ENCODE measurements at places on chromosomes 1 and 21.

GRCh38 chr1:1114431-1114830 lies 1.5 kb downstream of the C1orf159 start:
- no peak for DNase-seq

- peak; percentile 90 for DNase-seq
These were observed at the start of gene VAV3 for GRCh38 chr1:107965110-107965991. Gene VAV3 (minus strand): TSS chr1:107965180. CDS start chr1:107964869, 311 bp downstream.

DNA sequence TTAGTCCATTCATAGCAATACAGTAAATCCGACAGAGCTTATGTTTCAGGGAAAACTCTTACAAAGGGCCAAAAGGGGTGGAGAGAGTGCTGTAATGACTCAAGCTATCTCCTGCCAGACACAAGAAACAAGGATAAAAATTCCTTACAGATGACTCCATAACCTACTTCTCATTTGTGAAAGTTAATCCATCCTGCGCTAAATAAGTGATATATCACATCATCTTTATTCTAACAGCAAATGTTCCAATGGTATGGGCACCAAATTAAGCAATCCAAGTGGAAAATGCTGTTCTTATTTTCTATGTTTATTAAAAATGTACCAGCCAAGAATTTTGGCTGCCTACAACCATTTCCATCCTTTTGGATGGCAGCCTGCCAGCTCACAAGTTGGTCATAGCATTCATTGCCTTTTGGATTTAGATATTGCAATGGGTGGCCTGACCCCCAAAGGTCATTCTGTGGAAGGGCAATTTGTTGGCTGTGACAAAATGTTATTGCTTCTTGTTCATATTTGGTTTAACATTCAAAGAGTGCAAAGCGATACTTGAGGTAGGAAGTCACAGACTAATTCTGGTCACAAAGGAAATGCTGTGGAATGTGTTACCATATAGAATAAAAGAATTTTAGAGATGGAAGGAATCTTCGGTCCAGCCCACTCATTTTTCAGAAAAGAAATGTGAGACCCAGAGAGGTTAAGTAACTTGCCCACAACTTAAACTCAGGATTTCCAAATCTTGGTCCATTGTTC lies 2.8 kb upstream of the ENAH start:
- no peak for DNase-seq

DNA sequence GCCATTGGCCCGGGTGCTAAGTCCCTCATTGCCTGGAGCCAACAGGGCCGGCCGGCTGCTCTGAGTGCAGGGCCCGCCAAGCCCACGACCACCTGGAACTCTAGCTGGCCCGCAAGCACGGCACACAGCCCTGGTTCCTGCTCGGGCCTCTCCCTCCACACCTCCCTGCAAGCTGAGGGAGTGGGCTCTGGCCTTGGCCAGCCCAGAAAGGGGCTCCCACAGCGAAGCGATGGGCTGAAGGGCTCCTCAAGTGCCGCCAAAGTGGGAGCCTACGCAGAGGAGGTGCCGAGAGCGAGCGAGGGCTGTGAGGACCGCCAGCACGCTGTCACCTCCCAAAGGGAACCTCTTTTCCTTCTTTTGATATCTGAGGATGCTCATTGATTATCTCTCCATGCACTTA lies 283.4 kb downstream of the PRDM2 start:
- DNase-seq: no peak

DNA sequence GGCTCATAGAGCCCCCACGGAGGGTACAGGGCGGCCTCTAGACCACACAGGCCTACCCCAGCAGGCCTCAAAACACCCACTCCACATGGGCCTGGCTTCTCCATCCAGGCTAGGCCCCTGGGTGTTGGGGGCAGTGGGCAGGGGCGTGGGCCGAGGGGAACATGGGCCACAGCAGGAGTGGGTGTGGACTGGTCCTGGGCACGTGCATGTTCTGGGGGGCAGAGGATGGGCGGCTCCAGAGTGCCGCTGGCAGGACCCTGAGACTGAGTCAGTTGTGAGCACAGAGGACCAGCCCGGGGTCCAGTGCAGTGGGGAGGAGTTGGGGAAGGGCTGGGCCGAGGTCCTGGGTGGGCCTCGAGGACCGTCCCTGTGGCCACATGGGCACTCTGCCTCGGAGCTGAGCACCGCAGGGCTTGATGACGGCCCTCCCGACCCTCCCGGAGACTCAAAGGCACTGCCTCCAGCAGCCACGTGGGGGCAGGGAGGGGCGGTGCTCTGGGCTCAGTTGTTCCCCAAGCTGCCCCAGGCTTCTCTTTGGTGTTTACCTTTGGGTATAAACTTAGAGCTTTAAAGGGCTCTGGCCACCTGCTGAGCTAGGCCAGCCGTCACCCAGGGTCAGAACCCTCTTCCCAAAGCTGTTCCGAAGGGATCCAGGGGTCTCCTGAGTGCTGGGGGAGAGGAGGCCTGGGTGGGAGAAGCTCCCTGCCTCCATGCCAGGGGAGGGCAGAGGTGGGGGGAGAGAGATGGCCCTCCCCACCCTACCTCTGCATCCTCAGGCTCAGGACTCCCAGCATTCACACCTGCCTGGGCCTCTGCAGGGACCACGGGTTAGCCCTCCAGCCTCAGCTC lies 79.9 kb downstream of the MORN1 start:
- no peak for DNase-seq

DNA sequence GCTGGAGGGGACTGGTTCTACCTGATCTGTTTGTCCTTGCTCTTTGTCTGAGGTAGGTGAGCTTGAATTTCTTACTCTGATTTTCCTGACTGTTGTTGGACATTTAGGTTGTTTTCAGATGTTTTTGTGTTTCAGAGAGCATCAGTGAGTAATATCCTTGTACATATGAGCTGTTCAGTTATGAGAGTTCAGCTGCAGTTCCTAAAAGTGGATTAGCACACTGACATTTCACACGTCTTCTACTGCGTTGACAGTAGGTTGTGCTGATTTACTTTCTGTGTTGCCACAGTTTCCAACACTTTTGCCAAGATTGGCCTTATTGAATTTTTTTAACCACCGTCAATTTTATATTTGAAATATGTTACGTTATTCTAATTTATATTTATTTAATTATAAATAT lies 27.7 kb downstream of the CXADR start:
- DNase-seq: no peak

GRCh38 chr1:91572044-91572443 lies 71.4 kb downstream of the CDC7 start:
- no peak for DNase-seq

DNA sequence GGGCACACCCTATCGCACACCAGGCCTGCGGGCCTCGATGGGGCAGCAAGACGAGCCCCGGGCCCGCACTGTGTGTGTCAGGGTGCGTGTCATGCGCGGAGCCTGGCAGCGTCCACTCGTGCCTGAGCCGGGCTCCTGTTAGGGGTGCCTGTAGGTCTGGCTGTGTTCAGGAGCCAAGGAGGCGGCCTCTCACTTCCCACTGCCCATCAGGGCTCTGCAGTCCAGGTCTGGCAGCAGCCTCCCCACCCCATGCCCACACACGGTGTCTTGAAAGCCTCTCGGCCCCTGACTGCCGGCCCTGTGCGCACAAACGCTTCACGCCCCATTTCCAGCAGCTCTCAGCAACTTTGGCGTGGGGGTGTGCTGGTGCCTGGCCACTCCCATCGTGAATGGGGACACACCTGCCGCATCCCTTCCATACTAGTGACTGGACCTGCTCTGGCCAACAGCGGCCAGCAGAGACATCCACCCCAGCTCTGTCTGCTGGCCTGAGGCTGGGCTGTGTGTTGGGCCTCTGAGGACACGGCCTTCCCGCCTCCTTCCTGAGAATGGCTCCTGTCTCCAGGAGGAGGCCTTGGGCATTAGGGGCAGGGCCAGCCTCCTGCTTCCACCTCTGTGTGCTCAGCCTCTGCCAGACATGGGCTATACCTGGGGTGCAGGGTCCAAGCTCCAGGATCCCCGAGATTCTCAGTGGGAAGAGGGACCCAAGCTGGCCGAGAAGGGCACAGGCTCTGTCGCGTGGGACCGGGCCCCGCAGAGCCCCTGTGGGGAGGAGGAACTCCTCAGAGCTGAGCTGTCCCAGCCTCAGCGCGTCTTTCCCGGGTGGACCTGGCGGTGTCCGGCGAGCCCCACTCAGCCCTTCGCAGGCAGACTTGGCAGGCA lies 41.8 kb upstream of the ACTRT2 start:
- DNase-seq: peak; percentile 11

DNA sequence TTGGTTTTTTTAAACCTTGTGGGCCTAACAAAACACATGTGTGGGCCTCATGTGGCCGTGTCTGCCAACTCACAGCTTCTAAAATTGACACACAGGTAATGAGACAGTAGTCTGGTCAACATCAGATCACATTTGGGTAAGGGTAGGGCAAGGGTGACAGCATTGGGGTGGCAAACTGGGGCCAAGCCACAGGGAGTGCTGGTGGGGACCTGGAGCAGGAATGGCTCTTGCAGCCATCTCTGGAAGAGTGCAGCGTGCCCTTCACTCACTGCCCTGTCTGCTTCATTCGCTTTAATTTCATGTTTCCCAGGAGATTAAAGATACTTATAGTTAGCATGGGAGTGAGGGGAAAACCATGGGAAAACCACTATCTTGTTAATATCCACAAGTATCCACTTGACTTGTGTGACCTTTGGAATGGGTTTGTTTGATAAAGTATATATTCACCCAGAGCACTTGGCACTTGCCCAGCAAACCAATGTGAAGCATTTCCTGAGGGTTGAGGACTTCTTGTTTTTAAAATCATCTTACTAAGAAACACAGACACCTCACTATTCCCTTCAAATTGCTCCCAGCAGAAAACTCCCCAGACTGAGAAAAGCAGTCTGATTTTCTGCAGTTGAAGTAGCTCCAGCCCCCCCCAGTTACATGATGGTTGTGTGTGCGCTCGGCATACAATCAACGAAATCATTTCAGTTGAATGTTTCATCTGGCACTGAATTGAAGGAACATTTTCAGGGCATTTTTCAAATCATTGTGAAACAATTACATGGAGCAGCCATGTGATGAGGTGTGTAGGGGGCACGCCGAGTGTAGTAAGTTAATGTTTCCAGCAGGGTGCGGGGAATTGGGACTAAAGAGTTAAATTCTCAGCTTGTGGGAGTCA lies 175.7 kb downstream of the VPS13D start:
- no peak for DNase-seq

DNA sequence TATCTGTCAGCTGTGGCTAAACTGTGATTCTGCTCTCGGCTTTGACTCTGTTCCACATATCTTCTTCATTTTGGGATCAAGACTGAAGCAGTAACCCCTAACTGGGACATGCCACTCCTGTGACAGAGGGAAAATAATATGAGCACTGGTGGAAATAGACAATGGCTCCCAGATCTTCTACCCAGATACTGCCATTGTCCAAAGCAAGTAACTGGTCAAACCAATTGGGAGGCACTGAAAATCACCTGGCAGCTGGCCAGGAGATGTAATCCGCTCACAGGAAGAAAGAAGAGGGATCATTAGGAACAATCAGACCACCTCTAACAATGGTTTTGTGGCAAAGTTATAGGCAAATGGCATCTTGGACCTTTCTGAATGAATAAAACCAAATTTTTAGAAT lies 10.7 kb downstream of the SNX7 start:
- DNase-seq: peak; percentile 59

DNA sequence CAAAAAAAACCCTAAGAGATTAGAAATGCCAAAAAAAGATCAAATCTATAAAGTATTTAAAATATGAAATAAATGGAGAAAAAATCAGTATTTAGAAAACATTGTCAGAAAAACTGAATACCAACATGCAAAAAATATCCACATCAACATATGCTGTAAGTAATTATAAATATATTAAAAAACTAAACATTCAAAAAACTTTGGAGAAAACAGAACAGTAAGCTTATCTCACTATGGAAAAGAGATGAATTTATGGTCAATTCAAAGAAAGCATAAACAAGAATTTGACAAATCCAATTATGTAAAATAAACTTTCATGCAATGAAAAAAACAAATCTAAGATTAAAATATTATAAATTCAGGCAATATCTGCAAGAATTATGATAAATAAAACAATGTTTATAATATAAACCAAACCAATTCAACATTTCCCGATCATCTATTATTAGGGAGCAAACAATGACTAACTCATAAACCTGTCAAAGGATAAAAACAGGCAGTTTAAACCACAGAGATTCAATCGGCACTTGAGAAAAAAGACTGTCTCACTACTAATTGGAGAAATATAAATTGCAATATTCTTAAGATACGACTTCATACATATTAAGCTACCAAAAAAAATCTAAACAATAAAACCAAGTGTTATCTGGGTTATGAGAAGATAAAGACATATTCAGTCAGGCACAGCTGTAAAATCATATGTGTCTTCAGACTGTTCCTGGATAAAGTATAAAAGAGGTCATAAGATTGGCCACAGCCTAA lies 21.8 kb downstream of the EYA3 start:
- DNase-seq: no peak

DNA sequence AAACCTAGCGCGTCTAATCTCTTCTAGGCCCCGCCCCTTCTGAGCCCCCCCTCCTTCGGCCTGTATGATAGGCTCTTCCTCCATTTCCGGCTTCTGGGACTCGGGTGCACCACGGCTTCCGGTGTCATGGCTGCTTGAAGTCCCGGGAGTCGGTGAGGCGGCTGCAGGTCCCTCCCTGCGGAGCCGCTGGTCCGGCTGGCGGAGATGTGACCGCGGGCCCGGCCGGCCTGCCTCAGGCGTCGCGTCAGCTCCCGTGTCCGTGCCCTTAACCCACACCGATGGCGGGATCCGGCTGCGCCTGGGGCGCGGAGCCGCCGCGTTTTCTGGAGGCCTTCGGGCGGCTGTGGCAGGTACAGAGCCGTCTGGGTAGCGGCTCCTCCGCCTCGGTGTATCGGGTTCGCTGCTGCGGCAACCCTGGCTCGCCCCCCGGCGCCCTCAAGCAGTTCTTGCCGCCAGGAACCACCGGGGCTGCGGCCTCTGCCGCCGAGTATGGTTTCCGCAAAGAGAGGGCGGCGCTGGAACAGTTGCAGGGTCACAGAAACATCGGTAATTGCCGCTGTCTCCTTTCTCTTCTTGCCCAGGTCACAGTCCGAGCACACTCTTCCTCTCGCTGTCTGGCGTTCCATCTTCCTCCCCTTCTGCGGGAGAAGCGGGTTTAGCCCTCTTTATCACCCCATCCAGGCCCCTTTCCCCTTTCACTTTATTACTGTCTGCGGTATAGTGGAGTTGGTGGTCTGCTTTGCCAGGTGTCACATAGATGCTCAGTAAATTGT lies at the start of gene UHMK1:
TSS of gene UHMK1 (plus strand) at position 96 of the 773 bp plus-strand sequence. CDS start at position 279, 183 bp downstream.
- DNase-seq: peak; percentile 95

GRCh38 chr1:243316366-243316989 lies 60.6 kb downstream of the SDCCAG8 start:
- DNase-seq: no peak

- DNase-seq: peak; percentile 98
These were observed at the start of gene TRIM62 for GRCh38 chr1:33181921-33182341. Gene TRIM62 (minus strand): TSS chr1:33182043. CDS start chr1:33181432, 611 bp downstream.

- DNase-seq: no peak
These were observed 66.0 kb downstream of the COL18A1 start for GRCh38 chr21:45470773-45471524.

DNA sequence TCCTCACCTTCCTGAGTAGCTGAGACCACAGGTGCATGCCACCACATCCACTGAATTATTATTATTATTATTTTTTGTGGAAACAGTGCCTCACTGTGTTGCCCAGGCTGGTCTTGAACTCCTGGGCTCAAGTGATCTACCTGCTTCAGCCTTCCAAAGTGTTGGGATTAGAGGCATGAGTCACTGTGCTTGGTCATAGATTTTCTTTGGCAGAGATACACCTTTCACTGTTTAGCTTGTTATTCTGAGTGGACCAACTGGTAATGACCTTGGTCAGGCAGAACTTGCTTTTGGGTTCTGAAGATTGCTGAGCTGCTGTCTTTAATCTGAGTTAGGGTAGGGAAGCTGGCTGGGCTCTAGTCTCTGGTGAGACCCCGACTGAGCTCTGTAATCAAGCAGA lies 66.8 kb downstream of the DNAH14 start:
- no peak for DNase-seq

GRCh38 chr1:197614916-197615692 lies 160.2 kb downstream of the DENND1B start:
- DNase-seq: no peak
